Effector CD4-positive, alpha-beta T cell (primary cell): ENCODE measurements at places on chromosomes 4 and X.

- DNase-seq = no peak
Observed at GRCh38 chrX:9378980-9379696, 85.7 kb upstream of the TBL1X start.

GRCh38 chr4:119854364-119854763, 212.3 kb downstream of the MAD2L1 start:
- no peak for DNase-seq

GRCh38 chr4:113739197-113739596, 22.3 kb downstream of the CAMK2D start:
- DNase-seq = no peak

GRCh38 chrX:13533726-13534125, 35.7 kb upstream of the EGFL6 start:
- DNase-seq = no peak

- DNase-seq = no peak
Observed at GRCh38 chrX:71659342-71659741, 8.0 kb upstream of the LOC101059915 start.

DNA sequence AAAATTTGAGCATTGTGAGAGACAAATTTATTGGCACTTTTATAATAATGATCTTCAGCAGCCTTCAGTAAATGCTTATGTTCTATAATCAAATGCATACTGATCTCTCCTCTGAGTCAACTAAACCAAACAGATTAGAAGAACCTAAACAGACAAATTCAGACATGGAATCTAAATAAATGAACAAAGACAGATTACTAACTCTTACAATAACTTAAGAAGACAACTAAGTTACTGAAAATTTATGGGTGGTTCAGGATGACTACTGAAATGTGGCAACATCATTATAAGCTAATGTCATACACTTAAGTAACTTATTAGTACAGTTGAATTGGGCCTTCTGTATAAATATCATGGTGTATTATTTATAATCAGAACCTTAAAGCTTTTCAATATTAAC, 127.3 kb downstream of the NEK1 start:
- no peak for DNase-seq

DNA sequence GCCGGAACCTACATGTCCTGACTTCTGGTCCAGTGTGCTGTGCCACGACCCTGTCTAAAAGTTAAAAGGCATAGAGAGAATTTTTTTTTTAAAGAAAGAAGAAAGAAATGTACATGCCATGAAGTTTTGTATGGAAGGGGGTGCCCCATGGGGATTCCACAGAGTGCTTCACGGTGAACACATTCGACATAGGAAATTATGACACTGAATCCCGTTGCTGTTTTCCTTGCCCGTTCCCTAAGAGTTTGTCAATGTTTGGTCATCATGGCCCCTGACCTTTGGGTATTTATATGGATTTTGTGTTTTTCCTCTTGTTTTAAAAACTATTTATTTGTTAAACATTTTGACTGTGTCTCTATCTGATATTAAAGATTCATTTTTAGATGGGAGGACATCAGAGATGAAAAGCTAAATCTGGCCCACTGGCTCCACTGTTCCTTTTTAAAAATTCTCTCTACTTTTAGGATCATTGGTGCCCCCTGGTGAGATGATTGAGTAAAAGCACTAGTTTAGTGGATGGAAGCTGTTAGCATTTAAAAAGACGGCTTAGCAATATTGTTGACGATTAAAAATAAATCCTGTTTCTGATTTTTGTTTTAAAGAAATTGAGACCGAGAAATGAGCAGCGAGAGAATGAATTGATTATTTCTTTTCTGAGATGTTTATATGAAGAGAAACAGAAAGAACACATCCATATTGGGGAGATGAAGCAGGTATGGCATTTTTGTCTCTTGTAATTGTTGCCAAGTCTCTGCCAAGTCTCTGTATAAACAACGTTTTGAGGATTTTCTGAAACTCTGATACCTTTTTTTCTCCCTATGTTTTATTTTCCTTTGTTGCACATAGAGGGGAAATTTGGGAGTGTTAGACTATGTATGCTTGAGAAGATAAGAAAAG, 75.0 kb downstream of the PTTG2 start:
- DNase-seq = peak; percentile 41

- no peak for DNase-seq
Observed at GRCh38 chr4:172356016-172356415, 542.8 kb downstream of the GALNTL6 start.

- no peak for DNase-seq
Observed at GRCh38 chrX:118802857-118803256, 20.8 kb upstream of the ZCCHC12 start.

DNA sequence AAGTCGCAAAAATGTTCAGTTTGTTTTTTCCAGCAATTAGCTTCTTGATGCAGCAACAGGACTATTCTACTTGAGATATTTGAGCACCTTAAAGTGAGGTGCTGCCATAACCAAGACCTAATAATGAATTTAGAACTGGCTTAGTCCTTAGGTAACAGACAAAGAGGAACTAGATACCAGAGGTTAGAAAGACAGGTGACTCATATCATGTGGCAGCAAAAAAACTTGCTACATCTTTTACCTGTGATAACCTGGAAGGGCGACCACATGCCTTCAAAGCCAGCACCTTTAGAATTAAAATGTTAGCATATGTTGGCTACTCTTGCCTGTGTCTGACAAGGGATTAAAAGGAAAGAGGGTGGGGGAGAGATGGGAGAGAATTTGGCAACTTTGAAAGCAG, 90.4 kb downstream of the ARHGAP6 start:
- no peak for DNase-seq

- no peak for DNase-seq
Observed at GRCh38 chr4:46387956-46388355, 2.0 kb downstream of the GABRA2 start.

DNA sequence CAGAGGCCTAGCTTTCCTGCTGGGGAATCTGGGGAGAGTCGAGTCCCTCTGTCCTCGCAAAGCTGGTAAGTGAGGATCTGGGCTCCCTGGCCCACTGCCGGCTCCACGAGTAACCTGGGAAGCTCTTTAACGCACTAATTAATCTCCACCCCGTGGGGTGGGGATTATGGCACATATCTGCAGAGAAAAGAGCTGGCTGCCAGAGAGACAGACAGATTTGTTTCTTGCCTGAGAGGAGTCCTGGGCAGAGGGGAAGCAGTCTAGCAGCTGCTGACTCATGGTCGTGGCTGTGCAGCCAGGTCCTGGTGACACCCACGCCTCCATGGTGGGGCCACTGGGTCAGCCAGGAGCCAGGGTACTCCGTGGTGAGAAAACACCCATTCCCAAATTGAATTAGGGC, 14.0 kb downstream of the SORCS2 start:
- no peak for DNase-seq

DNA sequence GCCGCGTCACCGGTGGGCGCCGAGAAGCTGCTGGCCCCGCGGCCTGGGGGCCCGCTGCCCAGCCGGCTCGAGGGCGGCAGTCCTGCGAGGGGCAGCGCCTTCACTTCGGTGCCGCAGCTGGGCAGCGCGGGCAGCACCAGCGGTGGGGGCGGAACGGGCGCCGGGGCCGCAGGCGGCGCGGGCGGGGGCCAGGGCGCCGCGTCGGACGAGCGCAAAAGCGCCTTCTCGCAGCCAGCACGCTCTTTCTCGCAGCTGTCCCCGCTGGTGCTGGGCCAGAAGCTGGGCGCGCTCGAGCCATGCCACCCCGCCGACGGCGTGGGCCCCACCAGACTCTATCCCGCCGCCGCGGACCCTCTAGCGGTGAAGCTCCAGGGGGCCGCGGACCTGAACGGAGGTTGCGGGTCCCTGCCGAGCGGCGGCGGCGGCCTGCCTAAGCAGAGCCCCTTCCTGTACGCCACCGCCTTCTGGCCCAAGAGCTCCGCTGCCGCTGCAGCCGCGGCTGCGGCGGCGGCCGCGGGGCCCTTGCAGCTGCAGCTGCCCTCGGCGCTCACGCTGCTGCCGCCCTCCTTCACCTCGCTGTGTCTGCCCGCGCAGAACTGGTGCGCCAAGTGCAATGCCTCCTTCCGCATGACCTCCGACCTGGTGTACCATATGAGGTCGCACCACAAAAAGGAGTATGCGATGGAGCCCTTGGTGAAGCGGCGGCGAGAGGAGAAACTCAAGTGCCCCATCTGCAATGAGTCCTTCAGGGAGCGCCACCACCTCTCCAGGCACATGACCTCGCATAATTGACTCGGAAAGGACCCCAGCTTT, 5.6 kb downstream of the PRDM8 start:
- DNase-seq = peak; percentile 44

DNA sequence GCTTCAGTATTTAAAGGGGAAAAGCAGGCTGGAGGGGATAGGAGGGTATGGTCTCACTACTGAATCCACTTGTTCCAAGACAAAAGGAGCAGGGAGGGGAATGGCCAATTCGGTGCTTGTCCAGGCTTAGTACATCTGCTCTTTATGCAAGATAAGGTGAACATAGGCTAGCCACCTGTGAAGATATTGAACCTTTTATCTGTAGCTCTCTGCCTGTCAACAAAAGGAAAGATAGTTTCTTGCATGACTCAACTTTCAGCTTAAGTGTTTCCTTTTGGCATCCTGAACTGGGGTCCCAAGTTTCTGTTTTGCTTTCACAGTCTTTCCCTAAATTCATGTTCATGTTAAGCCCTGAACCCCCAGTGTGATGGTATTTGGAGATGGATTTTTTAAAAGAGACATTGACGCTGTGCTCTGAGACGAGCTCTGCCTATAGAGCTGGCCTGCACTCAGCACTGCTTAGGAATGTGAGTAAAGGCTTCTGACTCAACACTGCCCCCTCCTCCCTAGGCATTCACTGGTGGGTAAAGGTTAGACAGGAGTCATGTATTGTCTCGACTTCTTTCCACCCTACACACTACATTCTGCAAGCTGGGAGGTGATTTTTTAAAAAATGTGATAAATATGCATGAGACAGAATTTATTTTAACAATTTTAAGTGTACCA, 28.2 kb downstream of the FAM149A start:
- DNase-seq = no peak

DNA sequence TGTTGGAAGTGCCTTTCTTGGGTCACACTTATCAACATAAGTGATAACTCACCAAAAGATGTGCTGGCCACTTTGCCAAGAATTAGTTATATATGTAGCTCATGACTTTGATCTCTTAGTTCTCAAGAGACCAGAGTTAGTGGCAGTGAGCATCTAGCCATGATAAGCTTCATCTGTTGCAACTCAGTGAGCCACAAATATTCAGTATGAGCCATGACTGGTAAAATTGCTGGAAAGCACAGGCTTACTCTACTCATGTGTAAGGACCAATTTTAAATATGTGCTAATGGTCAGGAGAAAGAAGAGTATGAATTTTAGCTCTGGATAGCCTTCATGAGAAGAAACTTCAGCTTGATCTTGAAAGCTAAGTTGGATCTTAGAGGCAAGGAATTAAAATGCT, 59.4 kb upstream of the TLL1 start:
- no peak for DNase-seq

DNA sequence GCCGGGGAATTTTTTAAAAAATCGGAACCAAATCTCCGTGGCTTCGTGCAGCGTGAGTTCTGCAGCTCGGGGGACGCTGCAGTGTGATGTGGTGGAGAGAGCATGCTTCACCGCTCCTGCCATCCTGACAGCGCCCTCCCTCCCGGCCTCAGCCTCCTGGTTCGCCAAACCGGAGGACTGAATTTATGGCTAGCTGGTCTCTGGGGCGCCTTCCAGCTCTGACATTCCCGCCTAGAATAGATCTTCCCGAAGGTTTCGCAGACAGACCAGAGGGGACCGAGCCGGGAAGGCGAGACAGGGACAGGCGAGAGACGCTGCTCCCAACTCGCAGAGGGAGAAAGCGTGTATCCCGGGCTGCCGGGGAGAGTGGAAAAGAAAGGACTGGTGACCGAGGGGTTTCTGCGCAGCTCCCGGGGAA, 25.9 kb downstream of the HOPX start:
- DNase-seq = no peak

- DNase-seq = no peak
Observed at GRCh38 chrX:19789376-19789775, 98.0 kb downstream of the SH3KBP1 start.

- no peak for DNase-seq
Observed at GRCh38 chr4:47856713-47857112, 18.8 kb upstream of the CORIN start.

- DNase-seq = no peak
Observed at GRCh38 chr4:138734746-138735145, 280.8 kb upstream of the NOCT start.

GRCh38 chr4:2289955-2290333, 28.0 kb upstream of the MXD4 start:
- no peak for DNase-seq
